Left ventricle myocardium inferior (tissue), 1 donor: ENCODE measurements at places on chromosomes 7 and 10.

DNA sequence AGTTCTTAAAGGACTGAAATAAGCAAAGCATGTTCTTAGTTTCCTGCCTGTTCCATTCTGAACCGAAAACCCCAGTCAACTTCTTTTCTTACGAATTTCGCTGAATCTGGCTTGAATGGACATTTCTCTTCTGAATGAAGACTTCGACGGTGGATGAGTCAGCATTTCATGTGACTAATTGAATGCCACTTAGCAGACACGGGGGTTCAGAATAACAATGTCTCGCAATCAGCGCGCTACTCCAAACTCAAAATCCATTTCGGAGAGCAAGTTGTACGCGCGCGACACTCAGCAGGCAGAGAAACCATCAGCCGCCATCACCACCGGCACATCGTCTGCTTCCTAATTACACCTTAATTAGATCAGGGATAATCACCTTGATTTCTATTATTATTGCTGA, 239.0 kb upstream of the KLF6 start:
- DNase-seq: no peak

GRCh38 chr10:118800920-118801319, 46.1 kb upstream of the CACUL1 start:
- DNase-seq: no peak

DNA sequence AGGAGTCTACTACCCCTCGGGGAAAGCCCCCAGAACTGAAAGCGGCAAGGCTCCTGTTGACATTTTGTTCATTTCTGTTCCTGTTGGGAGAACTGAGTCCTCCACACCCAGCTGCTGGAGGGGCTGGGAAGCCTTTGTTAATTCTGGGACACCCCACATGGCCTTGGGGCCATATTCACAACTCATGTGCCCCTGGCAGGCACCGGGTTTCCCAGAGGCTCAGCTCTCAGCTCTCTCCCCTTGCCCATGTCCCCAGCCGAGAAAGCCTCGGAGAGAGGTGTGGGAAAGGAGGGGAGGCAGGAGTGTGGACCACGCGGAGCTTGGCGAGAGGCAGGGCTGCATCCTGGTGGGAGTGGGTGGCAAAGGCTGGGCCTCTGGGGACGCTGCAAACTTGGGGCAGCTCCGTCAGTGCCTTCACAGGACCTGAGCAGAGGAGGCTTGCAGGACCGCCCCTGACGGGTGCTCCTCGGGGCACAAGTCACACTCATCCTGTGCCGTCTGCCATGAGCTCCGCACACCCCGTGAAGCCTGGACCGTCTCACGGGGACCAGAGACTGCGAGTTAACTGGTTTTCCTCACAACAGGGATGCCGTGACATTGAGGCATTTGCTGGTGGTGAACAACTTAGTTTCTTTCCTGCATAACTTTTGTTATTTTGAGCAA, 140.9 kb downstream of the DNAJB6 start:
- DNase-seq: peak; percentile 4

- no peak for DNase-seq
These were observed 199.0 kb downstream of the PTEN start for GRCh38 chr10:88062385-88062784.

DNA sequence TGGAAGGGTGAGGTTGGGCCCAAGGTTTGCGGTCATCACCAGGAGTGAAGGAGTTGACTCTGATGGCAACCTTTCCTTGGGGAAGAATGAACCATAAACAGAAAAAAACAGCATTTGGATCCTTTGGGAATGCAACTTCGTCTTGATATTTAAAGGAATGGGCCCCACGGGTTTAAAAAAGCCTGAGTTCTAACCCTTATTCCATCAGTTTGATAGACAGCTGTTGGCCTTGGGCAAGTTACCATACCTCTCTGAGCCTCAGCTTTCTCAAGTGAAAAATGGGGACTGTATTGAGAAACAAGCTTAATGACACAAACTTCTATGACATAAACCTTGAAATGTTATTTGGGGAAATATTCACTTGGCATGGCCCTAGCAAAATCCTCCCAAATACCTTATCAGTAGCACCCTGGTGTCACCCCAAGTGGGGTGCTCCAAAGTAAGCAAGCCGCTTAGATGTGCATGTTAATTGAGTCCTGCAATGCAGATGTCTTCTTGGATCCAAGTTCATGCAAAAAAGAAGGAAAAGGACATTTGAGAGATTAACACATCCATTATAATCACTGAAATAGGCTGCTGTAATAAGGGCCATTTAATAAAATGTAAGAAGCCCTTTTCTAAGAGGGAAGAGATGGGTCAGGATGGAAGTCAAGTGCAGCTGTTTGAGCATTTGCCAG, 13.8 kb downstream of the MXI1 start:
- no peak for DNase-seq

DNA sequence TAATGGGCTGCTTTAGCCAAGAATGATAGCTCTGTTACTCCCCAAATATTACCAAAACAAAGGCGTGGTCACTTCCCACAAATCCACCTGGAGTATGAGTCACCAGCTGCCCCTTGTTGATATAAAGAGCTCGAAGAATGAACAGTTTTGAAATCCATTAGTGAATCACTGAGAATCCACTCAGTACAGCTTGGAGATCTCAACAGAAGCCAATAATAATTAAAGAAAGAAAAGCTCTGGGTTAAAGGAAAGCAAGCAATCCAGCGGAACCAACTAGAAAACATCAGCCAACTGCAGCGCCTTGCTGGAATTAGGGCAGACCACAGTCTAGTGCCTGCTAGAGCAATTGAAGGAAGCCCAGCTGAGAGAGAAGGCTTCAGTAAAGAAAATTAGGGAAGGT, 576.0 kb upstream of the C7orf33 start:
- DNase-seq: no peak
